ENCODE measurements at places on chromosomes 1 and 21.

- no peak for DNase-seq
These were observed 82.1 kb downstream of the PRDM2 start for GRCh38 chr1:13781907-13782633.

- DNase-seq, result no peak
These were observed 38.7 kb downstream of the SLC9A1 start for GRCh38 chr1:27116232-27116631.

- no peak for DNase-seq
These were observed 218.3 kb downstream of the S1PR1 start for GRCh38 chr1:101455166-101455565.

DNA sequence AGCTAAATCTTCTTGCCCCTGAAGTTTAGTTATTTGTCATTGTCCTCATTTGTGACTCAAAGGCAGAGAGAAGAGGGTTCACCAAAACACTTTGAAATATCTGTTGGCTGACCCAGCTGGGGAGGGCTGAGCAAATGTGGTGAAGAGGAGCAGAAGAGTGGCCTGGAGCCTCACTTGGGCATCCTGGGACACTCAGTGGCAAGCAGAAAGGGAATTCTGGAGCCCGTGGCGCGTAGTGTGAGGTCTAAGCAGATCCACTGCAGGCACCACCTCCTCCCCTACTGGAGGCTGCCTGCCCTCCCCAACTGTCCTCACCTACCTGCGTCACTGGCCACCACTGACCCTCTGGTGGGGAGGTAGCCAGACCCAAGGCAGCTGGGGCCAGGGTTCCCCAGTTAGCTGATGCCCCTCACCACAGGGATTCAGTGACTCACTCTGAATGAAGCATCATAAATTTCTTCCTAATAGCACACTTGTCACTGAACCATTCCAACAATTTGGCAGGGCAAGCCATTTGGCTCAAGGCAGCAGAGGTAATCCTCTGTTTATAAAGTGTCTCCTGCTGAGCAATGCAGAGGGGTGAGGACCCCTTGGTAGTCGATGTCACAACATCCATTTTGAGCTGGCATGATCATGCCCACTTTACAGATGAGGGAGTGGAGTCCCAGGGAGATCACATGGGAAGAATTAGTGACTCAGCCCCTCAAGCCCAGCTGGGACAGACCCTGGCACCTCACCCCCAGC is 80.3 kb downstream of the NENF start:
- DNase-seq, result no peak

DNA sequence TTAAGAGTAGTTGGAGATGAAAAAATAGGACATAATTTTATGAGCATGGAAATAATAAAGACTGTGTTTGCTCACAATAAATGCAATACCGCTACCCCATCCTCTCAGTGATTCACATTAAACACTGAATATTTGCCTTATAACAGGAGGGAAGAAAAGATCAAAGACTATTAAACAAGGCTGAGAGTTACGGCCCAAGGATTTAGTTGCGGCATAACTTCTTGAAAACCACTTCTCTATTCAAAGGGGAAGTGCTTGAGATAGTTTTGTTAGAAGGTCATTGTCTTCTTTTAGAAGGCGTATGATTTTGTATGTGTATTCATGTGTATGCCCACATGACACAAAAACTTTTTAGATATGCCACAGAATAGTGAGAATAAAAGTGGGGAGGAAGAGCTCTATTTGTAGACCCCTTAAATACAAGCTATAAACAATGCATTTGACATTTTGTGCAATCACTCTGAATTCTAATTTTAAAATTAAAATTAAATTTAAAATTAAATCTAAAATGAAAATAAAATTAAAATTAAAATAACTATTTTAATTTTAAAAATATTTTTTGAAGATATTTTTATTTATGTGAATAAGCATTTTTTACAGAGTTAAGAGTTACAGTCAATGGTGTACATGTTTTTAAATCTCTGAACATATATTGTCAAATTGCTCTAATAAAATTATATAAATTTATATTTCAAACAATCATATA is 986.6 kb upstream of the ADAMTS5 start:
- DNase-seq, result no peak

DNA sequence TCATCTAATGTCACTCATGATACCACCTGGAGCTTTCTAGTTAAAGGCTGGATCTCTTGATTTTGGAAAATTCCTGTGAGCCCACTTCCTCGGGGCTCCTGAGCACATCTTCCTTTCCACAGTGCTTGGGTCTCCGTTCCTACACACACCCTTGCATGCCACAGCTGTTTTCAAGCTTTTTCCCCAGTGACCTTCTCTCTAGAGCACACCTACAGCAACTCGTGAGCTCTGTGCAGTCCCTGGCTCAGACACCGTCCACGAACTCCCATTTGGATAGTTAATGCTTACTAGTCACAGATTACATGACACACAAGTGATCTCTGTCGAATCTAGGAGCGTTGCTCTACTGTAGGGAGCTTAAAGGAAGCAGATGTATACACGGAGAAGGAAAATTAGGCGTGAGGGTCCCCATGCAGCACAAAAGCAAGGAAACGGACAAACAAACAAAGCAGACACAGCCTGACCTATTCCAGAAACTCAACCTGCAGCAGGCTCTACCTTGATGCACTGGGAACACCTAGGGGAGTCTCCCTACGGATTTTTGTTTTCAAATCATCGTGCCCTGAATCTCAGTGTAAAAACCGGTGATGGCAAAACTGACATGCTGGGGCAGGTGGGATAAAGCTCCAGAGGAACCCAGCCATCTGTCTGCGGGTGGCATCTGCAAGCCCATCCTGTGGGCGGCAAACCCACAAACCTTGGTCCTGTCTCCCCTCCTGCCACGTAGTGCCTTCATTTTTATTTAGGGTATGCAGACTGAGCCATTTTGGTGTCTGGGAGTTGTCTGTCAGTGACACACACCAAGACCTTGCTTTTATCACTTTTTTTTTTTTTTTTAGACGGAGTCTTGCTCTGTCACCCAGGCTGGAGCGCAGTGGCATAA is 177.8 kb downstream of the RUNX1 start:
- DNase-seq, result no peak

- no peak for DNase-seq
These were observed 2.5 kb upstream of the SLC25A44 start for GRCh38 chr1:156191292-156191964.

GRCh38 chr1:24961961-24962861 is 32.1 kb upstream of the RUNX3 start:
- no peak for DNase-seq

GRCh38 chr1:222736470-222736869 is 532 bp upstream of the FAM177B start:
- no peak for DNase-seq

DNA sequence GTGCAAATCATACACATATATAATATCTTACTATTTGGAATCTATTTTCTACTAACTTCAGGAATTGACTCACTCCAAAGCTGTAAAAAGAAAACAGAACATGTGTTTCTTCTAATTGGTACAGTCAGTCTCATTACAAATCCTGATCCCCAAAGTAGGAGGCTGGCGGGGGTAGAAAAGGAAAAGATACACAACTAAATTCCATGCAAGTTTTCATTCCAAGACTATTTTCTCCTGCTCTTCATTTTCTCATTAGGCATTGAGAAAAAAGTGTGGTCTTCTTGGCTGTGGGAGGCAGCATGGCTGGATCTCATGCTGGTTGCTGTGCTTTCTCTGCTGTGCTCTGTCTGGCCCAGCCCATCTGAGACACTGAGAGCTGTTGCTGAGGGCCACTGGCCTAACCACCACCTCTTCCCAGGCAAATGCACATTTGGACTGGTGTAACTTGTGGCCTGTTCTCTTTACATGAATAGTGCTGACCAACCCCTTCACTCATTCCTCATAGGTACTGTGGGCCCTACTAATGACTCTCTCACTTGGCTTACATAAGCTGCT is 1107.5 kb upstream of the B3GALT2 start:
- no peak for DNase-seq

DNA sequence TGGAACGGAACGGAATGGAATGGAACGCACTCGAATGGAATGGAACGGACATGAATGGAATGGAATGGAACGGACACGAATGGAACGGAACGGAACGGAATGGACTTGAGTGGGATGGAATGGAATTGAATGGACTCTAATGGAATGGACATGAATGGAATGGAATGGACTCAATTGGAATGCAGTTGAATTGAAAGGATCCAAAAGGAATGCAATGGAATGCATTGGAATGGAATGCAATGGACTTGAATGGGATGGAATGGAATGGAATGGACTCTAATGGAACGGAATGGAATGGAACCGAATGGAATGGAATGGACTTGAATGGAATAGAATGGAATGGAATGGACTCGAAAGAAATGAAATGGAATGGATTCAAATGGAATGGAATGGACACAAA is 102.4 kb upstream of the OR4F16 start:
- DNase-seq, result no peak

DNA sequence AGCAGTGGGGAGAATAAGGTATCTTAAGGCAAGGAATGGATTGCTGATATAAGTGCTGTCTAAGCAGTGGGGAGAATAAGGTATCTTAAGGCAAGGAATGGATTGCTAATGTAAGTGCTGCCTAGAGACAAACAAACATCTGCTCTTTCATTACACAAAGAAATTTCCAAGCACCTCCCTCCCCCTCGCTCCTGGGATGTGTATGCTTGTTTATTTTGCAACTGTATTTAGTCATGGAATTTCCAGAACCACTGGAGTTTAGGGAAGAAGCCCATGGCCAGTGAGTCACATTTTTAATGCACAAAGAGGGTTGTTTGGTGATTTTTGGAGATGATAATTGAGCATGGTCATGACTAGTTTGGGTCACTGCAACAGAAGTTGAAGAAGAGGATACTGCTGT is 21.5 kb downstream of the PDPN start:
- no peak for DNase-seq

GRCh38 chr1:56645677-56646305 is 677 bp downstream of the PRKAA2 start:
- DNase-seq, result no peak

GRCh38 chr1:247330548-247331171 is 1.0 kb downstream of the ZNF496 start:
- DNase-seq, result no peak

DNA sequence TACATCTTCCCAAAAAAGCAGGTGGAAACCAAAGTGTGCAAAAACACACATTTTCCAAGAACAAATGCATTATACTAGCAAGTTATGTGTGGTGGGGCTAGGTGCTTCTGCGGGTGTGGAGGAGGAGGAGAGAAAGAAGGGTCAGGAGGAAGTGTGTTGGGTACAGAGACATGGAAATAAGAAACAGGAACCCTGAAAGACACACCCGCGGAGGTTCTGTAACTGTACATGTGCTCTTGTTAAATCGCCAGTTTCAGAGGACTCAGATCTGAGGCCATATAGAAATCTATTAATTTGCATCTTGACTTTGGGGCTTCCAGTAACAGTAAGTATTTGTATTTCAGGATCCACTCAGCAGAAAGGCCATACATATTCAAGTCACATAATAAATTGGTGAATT is 30.9 kb downstream of the ERG start:
- DNase-seq, result no peak

DNA sequence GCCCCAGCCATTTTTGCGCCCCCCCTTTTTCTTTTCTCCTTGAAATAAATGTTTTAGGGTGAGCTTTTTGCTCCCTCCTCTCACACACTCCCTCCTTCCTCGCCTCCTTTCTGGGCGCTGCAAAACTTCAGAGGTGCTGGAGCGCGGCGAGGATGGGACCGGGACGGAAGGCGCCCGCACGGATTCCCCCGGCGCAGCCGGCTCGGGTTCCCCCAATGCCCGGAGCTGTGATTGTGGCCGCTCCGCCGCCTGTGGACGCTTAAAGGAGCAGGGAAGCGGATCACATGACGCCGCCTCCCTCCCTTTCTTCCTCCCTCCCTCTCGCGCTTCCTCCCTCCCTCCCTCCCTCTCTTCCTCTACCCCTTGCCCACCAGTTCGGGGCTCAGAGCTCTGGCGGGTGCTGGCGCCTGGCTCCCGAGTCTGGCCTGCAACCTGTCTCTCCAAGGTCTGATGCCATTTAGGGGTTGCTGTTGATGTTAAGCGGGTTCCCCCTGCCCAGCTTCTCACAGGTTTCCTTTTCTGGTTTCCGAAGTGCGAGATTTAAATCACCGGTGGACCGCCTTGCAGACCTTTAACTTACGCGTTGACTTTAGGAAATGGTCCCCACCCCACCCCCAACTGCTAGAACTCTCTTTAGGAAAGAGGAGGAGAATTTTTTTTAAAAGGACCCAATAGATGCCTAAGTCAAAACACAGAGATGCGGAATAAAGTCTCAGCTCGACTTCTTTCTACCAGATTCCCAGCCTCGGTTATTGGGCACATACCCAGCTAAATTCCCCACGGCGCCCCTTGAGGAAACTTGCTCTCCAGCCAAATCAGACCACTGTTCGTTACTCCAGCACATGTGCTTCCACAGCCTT is at the start of gene WLS:
WLS (minus strand) TSS at position 235 of the 860 bp plus-strand sequence; CDS start at position 11, 224 bp downstream.
- DNase-seq, result no peak

DNA sequence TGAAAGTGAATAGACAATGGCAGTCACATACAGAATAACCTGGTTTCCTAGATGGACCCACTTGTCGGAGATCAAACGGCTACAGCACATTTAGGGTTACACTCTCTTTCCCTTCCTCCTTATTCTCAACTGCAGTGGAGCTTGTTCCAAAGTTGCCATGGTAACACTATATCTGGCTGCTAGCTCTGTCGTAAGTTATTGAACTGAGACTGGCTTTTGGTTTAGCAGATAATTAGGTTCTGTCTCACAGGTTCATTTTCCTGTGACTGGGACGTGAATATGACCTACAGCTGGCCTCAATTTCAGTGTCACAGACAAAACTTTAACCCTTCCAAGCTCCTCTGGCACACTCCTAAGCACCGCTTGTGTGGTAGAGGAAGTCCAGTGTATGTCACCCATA is 875.8 kb downstream of the USP25 start:
- no peak for DNase-seq

Measured in GM12891 (cell line).